ENCODE measurements at places on chromosomes 7 and 10.
A peak's percentile ranks its signal among the peaks of the same experiment; 100 is the strongest.

DNA sequence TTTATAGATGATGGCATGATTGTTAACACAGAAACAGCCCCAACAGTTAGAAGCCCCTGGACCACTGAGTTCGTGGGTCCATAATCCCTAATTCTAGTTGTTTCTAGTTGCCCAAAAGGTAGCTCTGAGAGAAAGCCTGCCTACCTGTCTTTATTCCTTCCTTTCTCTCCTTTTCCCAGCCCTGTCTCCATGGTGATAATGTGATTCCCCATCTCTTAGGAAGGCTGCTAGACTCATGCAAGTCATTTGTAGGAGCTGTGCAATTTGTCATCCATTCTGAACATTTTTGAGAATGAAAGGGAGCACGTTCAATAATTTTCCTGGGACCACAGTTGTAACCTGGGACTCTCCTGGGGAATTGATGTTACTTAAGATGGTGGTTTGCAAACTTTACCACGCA, 183.4 kb downstream of the EMX2 start:
- DNase-seq: no peak

DNA sequence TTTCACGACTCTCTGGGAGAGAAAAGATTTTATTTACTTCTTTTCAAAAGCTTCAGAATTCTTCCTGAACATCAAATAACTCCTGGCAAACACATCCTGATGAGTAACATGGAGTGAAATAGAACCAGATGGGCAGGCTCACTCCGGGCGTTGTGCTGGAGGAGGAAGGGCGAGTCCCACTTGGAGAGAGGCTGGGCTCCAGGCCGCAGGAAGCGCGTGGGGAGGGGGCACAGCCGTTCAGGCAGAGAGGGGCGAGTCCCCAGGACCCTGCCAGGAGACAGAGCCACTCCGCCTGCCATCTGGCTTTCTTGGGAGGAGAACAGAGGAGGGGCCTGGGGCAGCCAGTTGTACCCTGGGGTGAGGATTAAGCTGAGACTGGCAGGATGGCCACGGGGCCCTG, 265.9 kb upstream of the ZMIZ1 start:
- no peak for DNase-seq

DNA sequence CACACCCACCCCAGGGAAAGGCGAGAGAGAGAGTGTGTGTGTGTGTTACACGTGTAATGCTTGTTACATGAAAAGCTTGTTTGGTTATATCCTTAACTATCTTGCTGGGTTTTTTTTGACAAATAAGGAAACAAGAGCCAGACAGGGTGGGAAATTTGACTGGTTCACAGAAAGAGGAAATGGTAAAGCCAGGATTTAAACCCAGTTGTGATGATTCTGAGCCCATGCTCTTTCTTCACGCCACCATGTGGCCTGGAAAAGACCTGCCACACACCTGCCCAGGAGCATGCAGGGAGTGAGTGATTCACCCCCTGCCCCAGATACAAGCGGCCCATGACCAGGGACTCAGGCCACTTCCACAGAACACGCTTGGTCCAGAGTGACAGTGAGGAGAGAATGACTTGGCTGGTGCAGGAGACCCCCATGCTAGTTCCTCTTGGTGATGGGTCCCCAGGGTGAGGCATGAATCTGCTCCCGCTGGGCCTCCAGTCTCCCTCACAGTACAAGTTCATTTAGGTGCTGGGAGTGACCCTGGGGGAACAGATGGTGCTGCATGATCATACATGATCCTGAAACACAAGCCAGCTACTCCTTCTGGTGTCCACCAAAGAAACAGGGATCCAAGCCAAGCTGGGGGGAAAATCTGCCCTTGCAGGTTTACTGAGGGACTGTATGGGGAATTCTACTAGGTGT, 21.0 kb upstream of the EIF5AL1 start:
- DNase-seq: no peak

GRCh38 chr7:34354899-34355298, 303.1 kb upstream of the NPSR1 start:
- no peak for DNase-seq

GRCh38 chr7:150341263-150342120, at the start of gene RARRES2:
TSS of gene RARRES2 (minus strand) at chr7:150341629. CDS start at chr7:150340609, 1,020 bp downstream.
- DNase-seq: no peak

GRCh38 chr7:108382932-108383331, 73.3 kb downstream of the NRCAM start:
- no peak for DNase-seq

- peak; percentile 19 for DNase-seq
Measured at GRCh38 chr10:100303724-100304319, 17.3 kb upstream of the BLOC1S2 start.

DNA sequence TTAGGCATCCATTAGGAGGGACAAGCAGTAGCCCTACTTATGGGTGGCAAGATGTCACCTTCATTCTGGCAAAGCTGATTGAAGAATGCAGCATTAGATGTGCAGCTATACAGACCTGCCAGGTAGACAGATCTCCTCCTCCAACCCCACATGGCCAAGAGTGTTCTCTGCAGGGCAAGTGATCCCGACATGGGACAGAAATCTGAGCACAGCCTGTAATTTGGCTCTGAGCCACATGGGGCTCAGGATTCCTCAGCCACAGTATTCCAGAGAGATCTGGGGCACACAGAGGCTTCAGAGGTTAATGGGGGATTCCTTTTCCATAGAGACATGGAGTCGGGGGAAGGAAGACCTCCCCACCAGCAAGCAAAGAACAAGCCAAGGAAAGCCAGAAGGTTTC, 58.7 kb upstream of the GDF10 start:
- DNase-seq: no peak

GRCh38 chr7:100604976-100605911, 3.1 kb downstream of the PCOLCE start:
- no peak for DNase-seq

- no peak for DNase-seq
Measured at GRCh38 chr10:62917475-62918238, 101.5 kb upstream of the EGR2 start.

GRCh38 chr7:136502162-136502561, 366.3 kb upstream of the CHRM2 start:
- no peak for DNase-seq

DNA sequence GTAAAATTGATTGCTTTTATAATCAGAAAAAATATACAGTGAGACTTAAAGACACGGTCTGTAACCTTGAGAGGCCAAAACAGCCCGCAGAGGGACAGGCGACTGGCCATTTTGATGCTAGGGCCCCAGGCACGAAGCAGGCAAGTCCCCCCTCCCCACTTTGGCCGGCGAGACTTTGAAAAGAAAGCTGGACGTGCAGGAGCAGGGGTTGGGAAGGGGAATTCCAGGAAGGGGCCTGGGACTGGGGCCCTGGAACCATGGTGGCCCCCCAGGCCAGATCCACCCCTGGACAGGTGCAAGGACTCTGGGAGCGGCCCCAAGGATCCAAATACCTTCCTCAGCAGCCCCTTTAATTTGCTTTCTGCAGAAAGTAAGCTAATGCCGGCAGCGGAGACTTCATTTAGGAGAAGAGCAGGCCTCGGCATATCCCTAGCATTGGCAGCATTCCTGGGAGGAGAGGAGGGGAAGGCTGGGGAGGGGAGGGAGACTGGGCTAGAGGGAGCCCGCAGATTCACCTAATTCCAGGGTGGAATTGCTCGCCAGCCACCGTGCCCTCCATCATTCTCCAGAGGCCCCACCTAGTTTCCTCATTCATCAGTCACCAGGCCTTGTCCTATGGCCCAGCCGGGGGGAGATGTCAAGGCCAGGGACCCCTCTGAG, 24.9 kb upstream of the TNRC18 start:
- DNase-seq: no peak

GRCh38 chr7:114660126-114660486, 245.5 kb downstream of the FOXP2 start:
- peak; percentile 95 for DNase-seq

DNA sequence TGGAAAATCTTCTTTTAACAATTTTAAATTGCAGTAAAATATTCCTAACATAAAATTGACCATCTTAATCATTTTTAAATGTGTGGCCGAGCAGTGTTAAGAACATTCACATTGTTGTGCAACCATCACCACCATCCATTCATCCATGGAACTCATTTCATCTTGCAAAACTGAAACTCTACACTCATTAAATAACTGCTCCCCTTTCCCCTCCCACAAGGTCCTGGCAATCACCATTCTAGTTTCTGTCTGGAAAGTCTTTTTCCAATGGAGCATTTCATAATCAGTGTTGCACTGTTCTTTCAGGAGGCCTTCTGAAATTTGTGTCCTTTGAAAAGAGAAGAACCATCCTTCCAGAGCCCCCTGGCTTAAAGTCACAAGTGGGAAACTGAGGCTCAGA, 233.1 kb downstream of the PLXNA4 start:
- no peak for DNase-seq

GRCh38 chr10:8811201-8811600, 756.7 kb downstream of the GATA3 start:
- no peak for DNase-seq

DNA sequence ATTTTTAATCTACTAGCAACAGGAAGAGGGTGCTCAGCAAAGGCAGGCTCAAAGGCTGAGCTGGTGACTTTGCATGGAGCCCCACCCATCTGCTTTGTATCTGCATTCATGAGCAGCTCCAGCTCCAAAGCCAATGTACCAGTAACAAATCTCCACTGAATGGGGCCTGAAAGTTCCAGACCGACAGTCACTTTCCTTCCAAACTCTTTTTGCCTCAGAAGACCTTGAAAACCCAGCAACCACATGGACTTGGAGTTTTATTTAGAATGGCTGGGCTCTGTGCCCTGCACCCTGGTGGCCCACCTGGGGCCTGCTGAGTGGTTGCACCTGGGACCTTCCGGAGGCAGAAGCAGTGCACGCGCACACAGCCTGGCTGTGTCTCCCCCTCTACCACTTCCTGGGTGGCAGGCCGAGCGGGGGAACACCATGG, 195.0 kb upstream of the PLXNA4 start:
- no peak for DNase-seq

DNA sequence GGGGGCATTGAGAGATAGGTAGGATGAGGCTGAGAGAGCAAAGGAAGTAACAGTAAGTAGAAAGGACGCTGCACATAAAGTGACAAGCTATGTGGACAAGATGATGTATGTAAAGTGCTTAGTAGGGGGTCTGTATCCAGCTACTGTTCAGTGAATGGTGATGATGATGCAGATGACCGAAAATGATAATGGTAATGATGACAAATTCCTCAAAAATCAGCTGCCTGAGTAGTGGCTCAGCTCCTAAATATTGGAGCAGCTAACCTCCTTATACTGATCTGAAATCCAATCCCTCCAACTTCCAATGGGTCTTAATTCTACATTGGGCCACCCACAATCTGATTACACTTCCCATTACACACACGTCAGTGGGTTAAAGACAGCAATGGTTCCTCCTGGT, 27.1 kb upstream of the KCNMA1 start:
- no peak for DNase-seq

GRCh38 chr10:112533916-112534315, 86.9 kb downstream of the VTI1A start:
- DNase-seq: no peak

DNA sequence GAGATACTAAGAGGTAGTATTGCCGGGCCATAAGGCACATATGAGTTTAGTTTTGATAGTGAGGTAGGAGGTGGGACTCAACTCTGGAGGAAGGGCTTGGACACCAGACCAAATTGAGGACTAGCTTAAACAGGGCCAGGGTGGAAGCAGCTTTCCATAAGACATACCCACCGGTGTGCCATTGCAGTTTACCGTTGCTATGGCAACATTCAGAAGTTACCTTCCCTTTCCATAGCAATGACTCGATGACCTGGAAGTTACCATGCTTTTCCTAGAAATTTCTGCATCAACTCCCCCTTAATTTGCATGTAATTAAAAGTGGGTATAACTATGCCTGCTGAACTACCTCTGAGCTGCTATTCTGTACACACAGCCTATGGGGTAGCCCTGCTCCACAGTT, 10.9 kb upstream of the SNX10 start:
- DNase-seq: no peak

DNA sequence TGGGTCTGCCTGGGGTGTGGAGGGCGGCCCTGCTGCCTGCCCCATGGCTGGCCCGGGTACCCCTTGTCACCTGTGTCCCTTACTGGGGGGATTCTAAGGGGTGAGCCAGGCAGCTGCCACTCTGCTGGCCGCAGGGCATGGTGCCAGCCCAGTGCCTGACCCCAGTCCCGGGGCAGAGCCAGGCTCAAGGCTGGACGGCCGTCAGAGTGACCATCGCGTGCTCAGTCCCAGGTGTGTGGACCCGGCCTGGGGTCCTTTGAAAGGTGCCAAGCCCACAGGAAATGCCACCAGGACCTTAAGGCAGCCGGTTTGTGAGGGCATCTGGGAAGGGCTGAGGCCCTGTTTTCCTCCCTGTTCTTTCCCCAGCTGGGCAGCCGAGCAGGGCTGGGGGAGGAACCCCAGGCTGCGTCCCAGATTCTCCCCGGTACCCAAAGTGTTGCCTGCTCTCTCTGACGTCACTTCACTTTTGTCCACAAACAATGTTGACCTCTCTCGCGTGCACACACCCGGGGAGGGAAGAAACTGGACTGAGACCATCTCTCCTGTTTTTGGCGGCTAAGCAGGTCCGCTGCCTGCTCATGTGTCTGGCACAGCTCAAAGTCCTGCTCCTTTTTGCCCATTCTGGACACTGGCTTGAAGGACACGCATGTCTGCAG, 37.6 kb downstream of the PAPOLB start:
- no peak for DNase-seq

DNA sequence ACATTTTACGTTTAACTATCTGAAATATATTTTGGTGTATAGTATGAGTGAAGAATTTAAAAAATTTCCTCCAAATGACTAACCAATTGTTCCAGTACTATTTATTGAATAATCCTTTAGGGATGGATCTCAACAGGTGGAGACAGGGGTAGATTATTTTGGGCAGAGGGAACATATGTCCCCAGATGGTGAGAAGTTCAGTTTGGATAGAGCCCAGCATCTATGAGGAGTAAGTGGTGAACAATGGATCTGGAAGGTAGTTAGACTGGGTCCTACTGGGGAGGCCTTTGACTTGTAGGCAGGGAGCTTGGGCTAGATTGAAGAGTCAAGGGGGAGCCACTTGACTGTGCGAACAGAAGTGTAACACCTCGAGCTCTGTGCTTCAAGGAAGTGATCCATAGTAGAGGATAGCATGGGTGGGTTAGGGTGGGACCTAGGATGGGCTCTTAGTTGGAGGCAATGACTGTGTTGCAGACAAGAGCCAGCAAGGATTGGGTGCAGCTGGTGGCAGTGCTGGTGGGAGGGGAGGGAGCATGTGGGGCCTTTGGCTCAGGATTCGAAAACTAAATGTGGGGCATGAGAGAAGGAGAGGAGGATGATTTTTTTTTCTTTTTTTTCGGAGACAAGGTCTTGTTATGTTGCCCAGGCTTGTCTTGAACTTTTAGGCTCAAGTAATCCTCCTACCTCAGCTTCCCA, 3.9 kb upstream of the PURB start:
- no peak for DNase-seq

GRCh38 chr10:79555354-79556309, 4.6 kb downstream of the SFTPA2 start:
- DNase-seq: no peak

- DNase-seq: no peak
Measured at GRCh38 chr7:134948246-134948645, 38.1 kb upstream of the AGBL3 start.

DNA sequence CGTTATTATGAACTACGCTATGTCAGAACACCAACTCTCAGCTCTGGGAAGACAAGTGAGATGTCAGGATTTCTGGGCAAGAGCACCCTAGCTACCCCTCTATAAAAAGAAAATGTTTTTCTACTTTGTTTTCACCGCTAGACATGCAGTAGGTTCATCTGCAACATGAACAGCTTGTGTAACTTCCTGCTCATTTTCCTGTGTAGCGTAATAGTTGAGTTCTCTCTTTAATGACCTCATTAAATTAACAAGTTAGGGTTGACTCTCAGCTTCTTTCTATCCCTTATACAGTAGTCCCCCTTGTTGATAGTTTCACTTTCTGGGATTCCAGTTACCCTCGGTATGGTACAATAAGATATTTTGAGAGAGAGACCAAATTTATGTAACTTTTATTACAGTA, 329.4 kb upstream of the ZNF32 start:
- DNase-seq: no peak

GRCh38 chr10:72952189-72952588, 2.4 kb downstream of the PLA2G12B start:
- DNase-seq: no peak
